ENCODE measurements at places on chromosomes 7 and 10.
A peak's percentile ranks its signal among the peaks of the same experiment; 100 is the strongest.

DNA sequence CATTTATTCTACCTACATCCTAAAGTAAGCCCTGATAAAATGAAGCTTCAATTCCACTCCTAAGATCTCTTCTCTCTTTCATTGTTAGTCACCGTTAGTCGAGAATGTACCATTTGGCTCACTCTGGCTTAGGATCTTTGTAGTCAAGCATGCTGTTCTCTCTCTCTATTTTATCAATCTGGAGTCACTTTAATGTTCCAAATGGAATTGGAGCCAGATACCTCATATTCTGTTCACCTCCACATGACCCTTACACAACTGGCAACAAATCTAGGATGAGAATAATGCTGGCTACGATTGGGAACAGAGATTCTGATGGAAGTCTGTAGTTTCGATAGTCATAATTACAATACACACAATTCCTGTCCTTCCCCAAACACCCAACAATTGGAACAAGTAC is 213.7 kb downstream of the TWIST1 start:
- no peak for DNase-seq

- DNase-seq = no peak
Observed at GRCh38 chr7:158344706-158345300, 242.8 kb downstream of the PTPRN2 start.

DNA sequence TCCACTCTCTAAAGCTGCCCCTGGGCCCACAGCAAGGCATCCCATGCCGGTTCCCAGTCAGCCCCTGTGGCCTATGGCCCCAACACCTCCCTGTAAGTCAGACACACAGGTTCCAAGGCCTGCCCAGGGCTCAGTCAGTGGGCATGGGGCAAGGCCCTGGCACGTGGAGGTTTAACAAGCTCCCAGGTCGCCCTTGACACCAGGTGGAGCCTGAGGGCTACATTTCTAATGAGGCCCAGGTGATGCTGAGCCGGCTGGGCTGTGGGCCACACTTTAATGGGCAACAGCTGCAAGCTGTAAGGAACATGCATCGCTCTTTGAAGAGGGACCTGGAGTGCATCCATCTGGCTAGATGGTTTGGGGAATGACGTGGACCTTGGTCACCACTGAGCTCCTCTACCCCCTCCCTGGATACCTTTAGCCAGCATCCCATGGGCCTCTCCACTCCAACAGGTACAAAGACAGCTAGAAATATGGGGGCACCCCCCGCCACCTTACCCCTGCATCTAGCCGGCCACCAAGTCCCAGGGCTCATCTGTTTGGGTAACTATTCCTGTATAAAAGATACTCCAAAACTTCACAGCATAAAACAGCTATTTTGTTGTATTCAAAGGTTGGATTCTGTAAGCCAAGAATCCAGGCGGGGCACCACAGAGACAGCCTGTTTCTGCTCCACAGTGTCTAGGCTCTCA is 122.5 kb downstream of the OAT start:
- peak; percentile 15 for DNase-seq

DNA sequence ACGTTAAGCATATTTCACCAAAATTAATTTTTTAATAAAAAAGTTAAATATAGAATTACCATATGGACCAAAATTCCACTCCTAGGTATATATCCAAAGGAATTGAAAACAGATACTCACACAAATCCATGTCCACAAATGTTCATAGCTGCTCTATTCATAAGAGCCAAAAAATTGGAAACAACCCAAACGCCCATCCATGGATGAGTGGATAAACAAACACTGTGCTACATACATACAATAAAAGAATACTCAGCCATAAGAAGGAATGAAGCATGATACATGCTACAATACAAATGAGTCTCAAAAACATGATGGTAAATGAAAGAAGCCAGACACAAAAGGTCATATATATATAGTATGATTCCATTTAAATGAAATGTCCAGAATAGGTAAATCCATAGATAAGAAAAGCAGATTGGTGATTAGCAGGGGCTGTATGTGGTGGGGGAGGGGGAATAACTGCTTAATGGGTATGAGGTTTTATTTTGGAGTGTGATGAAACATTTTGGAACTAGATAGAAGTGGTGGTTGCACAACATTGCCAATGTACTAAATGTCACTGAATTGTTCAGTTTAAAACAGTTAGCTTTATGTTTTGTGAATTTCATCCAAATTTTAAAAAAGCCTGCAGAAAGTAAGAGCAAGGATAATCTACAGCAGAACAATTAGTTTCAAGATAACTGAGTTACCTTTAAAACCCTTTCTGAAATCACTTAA is 101.2 kb upstream of the EFCAB10 start:
- peak; percentile 55 for DNase-seq

DNA sequence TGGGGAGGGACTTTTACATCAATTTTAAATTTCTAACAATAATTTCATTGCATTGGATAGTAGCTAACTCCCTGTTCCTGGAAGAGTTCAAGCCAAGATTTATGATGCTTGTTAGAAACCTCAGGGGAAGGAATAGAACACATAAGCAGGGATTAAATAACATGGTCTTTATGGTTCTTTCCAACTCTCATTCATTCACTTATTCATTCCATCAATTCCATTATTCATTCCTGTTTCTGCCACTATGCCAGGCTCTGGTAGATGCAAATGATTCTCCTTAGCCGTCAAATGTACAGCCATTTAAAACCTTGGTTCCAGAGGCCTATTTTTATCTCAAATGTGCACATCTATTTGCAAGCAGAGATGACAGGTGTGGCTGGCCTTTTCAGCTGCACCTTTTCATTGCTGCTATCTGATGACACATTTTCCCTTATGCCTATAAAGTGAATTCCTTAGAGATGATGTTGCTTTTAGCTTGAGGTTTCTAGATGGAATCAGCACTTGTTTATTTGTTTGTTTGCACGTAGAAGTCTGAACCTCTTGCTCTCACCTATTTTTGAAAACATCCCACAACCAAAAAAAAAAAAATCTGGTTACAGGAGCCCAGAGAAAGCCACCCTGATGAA is 205.7 kb upstream of the IGFBP3 start:
- no peak for DNase-seq

DNA sequence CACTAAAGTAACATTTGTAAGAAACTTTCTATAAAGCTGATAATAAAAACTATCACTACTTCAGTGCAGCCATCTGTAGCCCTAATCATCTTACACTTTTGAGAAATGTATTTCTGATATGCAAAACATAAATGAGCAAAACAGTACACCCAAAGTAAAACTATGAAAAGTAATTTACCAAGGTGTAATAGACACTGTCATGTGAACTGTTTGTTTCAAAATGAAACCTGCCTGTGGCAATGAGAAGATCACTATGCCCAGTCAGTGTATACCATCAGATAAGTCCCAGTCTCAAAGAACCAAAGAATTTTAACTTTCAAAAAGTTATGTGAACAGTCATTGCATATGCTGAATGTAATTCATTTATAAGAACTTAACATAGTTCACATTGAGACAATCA is 398.1 kb downstream of the CDC14C start:
- DNase-seq = no peak

DNA sequence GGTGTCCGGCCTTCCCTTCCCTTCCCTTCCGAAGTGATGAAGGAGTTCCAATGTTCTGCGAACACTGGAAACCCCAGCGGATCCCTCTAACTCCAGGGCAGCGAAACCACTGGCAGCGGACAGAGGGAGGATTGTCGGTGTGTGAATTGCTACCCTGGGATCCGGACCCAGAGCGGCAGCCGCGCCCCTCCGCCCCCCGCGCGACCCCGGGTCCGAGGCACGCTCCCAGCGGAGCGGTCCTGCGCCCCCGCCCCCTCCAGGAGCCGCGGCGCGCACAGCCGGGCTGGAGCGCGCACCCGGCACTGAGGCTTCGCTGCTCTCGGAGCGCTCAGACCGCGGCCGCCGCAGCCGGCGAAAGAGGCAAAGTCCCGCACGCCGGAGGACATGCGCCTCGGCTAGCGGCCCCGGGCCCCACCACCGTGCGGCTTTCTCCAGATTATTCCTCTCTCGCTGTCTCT is at the start of gene PTPRZ1:
PTPRZ1 (plus strand) TSS at position 331 of the 458 bp plus-strand sequence. CDS start 339 bp downstream, outside the sequence.
- DNase-seq = peak; percentile 27

- no peak for DNase-seq
Observed at GRCh38 chr10:57418476-57418875, 849.2 kb downstream of the IPMK start.

DNA sequence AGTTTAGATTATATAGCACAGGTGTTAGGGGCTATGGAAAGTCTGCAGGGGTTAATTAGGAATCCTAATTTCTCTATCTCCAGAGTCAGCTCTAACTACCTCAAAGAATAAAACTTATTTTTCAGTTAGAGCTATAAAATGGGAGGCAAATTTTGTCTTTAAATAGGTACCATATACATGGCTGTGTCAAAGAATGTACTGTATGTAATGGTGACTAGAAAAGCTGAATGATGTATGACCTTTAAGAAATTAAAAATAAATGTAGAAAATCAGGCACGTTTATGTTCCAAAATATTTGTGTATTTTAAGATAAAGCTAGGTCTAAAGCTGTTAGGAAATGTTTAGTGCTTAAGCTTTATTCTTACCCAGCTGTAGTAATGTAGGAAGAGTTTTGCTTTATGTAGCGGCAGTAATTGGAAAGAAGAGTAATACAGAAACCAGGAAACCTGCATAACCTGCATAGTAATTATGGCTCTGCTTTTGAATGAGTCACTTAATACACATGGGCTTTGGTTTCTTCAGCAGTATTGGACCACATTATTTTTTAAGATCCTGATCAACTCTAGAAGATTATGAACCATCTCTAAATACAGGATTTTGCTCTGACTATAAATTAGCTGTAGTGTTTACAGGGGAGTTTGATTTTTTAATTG is 85.0 kb downstream of the KMT2E start:
- DNase-seq = peak; percentile 11

- DNase-seq = no peak
Observed at GRCh38 chr10:129655679-129656031, 188.6 kb downstream of the MGMT start.

DNA sequence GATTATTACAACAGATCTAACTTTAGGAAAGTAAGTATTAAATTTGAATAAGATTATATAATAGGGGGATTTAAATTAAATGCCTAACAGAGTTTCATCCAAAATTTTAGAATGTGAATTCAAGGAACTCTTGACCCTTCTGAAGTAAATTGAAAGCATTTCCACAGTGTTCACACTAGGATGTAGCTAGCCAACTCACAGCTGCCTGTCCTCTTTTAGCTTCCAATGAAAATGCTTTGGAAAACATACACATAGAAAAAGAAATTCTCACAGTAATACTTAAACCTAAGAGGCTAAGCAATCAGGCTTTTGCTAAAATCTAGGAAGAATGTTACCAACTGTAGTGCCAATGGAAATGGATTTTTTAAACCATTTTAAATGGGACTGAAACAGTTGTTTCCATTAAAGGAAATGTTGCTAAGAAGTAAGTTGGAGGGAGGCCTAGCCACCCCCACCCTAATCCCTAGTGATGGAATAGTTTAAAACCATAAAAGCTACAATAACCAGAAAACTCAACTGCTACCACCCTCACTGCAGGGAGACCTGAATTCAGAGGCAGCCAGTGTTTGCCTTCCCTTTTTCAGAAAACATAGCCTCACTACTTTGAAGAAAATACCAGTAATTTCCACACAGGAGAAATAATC is 58.3 kb downstream of the REEP3 start:
- no peak for DNase-seq

DNA sequence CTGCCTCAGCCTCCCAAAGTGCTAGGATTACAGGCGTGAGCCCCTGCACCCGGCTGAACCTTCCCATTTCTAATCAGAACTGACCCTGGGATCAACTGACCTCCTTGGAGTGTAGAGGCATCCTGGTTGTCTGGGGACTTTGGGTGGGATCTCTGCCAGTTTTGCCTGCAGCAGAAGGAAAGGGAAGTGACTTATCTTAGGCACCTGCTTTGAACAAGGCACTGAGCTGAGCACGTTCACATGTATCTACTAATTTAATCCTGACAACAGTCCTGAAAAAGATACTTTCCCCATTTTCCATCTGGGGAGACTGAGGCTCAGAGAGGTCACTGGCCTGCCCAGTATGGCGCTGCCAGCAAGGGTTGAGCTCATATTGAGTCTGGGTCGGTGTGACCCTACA is 153.4 kb downstream of the CUX1 start:
- no peak for DNase-seq

- no peak for DNase-seq
Observed at GRCh38 chr10:131972474-131973071, 9.2 kb downstream of the BNIP3 start.

- no peak for DNase-seq
Observed at GRCh38 chr7:135169964-135170273, 588 bp downstream of the CYREN start.

DNA sequence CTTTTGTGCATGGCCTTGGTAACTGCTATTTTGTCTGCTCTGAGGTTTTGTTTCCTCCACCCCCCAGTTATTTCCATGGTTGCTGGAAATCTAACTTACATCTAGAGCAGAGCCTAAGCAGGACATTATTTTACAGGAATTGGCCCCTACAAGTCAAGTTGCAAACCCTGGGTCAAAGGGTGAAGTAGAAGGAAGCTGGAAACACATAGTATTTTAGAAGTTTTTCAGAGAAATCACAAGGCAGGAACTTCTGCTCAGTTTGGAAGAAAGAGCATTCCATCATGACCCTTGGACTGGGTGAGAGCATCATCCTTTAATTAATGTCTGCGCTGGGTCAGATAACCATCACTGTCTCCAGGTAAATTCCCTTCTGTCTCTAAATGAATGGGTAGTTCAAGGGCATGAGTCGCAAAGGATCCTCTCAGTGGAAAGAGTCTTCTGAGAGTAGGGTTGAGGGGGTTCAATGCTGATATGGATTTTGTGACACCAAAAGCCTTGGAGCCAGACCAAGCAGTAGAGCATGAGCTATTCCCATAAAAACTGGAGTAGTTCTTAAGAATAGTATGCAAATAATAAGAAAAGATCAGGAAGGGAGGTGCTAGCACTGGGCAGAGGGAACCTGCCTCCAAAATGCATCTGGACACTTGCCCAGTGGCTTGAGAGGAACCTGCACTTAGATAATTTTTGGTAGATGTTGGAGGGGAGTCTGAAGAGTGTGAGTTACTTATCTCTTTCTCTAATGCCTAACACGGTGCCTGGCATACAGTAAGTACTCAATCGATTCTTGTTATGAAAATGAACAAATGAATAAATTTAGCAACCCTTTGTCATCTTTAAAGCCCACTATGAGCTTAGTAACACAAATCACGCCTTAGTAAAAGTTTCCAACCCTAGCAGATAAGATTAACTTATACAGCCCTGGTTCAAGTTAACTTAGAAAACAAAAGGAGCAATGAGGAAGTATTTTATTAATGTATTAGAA is 160.6 kb upstream of the ADO start:
- no peak for DNase-seq

DNA sequence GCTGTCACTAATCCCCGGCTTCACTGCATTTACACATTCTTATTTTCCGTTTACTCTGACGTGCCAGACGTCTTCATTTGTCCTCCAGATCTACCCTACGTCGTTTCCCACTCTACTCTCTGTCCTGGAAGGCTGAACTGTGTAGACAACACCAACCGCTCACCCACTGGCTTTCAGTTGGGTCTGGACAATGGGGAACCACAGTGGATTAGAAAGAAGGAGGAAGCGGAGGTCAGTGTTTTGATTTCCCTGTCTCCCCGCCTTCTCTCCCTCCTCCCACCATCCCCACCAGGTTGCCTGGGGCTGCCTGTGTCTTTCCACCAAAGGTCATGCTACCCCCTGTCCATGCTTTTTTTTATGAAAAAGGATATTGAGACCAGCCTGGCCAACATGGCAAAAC is 14.0 kb upstream of the CTBP2 start:
- no peak for DNase-seq

GRCh38 chr10:98212196-98212595 is 55.8 kb downstream of the LOXL4 start:
- no peak for DNase-seq

GRCh38 chr10:124262234-124262865 is 156.4 kb downstream of the OAT start:
- no peak for DNase-seq

- no peak for DNase-seq
Observed at GRCh38 chr7:133683182-133683454, 430.2 kb downstream of the EXOC4 start.
